SJSA1 (cell line): ENCODE measurements at places on chromosomes 11 and 22. TPM values are rescaled to one million over a fixed set of nuclear protein-coding genes. Genes with fewer than 3 reads are reported as not detected.

Gene OR52E4
- not detected in 2 replicates for total RNA-seq

Gene OR8D4
- not detected in 2 replicates for total RNA-seq

DNA sequence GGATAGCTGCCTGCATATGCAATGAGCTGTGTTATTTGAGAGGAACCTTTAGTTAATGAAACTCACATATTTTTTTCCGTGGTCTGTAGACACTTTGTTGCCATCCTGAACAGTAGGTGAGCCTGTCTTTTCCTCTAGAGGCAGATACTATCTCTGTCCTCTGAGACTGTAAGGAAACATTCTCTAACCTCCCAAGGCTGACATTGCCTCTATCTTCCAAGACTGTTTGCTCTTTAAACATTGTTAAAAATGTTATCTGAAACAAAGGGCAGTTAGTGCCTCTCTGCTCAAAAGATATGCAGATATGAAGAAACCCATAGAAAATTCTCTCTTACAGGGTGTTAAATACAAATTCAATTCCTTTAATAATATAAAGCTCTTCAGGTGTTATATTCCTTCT, 963.8 kb upstream of the CNTN5 start:
- H3K27me3 ChIP-seq = no peaks in the 10 kb centered on the region
- no peaks in the 10 kb centered on the region for H3K4me1 ChIP-seq
- no peaks in the 10 kb centered on the region for H3K36me3 ChIP-seq
- H3K4me3 ChIP-seq = no peak overlapping the region
- DNase-seq = no peak

GRCh38 chr11:826227-826621, 1.5 kb upstream of the CRACR2B start:
- H3K4me1 ChIP-seq = peaks cover 18% of the 10 kb centered on the region
- no peak overlapping the region for H3K27ac ChIP-seq
- H3K36me3 ChIP-seq = no peaks in the 10 kb centered on the region
- no peak for DNase-seq
- H3K27me3 ChIP-seq = peaks cover 22% of the 10 kb centered on the region

DNA sequence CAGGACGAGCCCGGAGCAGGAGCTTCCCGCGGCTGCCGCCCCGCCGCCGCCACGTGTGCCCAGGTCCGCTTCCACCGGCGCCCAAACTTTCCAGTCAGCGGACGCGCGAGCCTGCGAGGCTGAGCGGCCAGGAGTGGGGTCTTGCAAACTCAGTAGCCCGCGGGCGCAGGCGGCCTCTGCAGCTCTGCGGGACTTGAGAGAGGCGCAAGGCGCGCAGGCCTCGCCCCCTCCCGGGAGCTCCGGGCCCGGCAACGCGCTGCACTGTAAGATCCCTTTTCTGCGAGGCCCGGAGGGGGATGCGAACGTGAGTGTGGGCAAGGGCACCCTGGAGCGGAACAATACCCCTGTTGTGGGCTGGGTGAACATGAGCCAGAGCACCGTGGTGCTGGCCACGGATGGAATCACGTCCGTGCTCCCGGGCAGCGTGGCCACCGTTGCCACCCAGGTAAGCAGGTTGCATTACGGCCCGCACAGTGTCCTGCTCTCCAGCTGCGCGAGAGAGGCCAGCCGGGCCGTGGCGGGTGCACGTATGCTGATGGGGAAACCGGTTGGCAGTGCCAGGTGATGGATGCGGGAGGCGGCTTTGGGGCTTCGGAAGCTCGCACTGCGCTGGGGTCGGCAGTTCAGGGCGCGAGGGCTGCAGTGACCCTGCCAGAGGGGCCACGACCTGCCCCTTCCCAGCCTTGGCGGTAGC, 2.0 kb downstream of the SLC6A5 start:
- no peak for DNase-seq
- H3K27me3 ChIP-seq = peaks cover 70% of the 10 kb centered on the region
- no peak overlapping the region for H3K4me3 ChIP-seq
- H3K27ac ChIP-seq = no peak overlapping the region
- no peaks in the 10 kb centered on the region for H3K4me1 ChIP-seq
- no peaks in the 10 kb centered on the region for H3K36me3 ChIP-seq

GRCh38 chr11:114315749-114316368, 19.7 kb downstream of the NNMT start:
- H3K4me1 ChIP-seq = no peaks in the 10 kb centered on the region
- no peak overlapping the region for H3K27ac ChIP-seq
- H3K27me3 ChIP-seq = no peaks in the 10 kb centered on the region
- no peak overlapping the region for H3K4me3 ChIP-seq
- H3K36me3 ChIP-seq = peaks cover 10% of the 10 kb centered on the region
- no peak for DNase-seq

DNA sequence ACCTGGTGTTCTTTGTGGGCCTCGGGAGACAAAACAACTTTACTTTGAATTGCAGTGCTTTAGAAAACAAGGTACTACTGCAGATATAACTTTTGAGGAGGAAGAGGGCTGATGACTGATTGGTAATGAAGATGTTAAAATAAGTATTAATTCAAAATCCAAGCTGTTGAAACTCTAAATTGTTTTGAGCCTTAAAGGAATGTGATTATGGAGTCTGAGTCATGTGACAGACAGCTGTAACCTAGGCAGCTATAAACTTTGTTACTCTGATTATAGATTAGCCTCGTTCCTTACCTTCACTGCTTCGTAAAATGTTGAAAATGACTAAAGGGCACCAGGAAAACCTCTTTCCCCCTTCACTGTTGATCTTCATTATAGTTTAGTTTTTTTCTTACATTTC, 43.4 kb downstream of the MS4A2 start:
- H3K4me1 ChIP-seq = no peaks in the 10 kb centered on the region
- H3K27me3 ChIP-seq = 0 out of 2 replicates have a peak, but pooled peaks cover 7% of the 10 kb centered on the region
- H3K4me3 ChIP-seq = no peak overlapping the region
- DNase-seq = no peak
- no peaks in the 10 kb centered on the region for H3K36me3 ChIP-seq
- H3K27ac ChIP-seq = no peak overlapping the region

GRCh38 chr11:10325277-10326011, 20.6 kb downstream of the ADM start:
- no peaks in the 10 kb centered on the region for H3K36me3 ChIP-seq
- H3K4me1 ChIP-seq = peaks cover 80% of the 10 kb centered on the region
- DNase-seq = no peak
- H3K27ac ChIP-seq = peak overlapping the region; percentile 78

- no peak overlapping the region for H3K4me3 ChIP-seq
- peaks cover 3% of the 10 kb centered on the region; the same call in 1 of the 2 replicates for H3K4me1 ChIP-seq
- peaks cover 14% of the 10 kb centered on the region for H3K36me3 ChIP-seq
- no peaks in the 10 kb centered on the region for H3K27me3 ChIP-seq
- no peak overlapping the region for H3K27ac ChIP-seq
- peak; percentile 42 for DNase-seq
Measured at GRCh38 chr11:44104481-44105294, 9.2 kb downstream of the EXT2 start.

Gene FREY1
- 0.21 TPM in 1 of 2 replicates, not detected in the other for total RNA-seq

DNA sequence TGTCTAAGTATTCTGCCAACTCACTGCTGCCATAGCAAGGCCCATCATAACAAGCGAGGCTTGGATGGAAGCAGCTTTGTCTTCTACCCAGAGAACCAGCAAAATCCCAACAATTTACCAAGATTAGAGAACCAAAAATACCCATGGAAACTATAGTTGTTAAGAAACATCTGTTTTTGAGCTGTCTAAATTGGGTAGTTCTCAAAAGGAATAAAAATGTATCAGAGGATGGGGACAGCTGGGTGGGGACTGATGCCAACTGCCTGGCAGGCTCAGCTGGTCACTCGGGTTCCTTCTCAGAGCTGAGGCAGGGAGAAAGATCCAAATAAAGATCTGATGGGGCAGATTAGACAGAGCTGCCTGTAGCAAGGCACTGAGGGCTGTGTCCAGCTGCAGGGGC, 85.9 kb upstream of the GRK3 start:
- peaks cover 12% of the 10 kb centered on the region for H3K4me1 ChIP-seq
- no peak for DNase-seq
- H3K36me3 ChIP-seq = no peaks in the 10 kb centered on the region
- H3K27me3 ChIP-seq = no peaks in the 10 kb centered on the region
- no peak overlapping the region for H3K27ac ChIP-seq

GRCh38 chr11:35324183-35324886, 95.0 kb downstream of the SLC1A2 start:
- H3K36me3 ChIP-seq = no peaks in the 10 kb centered on the region
- H3K4me1 ChIP-seq = peaks cover 5% of the 10 kb centered on the region
- DNase-seq = no peak
- no peaks in the 10 kb centered on the region for H3K27me3 ChIP-seq
- H3K4me3 ChIP-seq = no peak overlapping the region

DNA sequence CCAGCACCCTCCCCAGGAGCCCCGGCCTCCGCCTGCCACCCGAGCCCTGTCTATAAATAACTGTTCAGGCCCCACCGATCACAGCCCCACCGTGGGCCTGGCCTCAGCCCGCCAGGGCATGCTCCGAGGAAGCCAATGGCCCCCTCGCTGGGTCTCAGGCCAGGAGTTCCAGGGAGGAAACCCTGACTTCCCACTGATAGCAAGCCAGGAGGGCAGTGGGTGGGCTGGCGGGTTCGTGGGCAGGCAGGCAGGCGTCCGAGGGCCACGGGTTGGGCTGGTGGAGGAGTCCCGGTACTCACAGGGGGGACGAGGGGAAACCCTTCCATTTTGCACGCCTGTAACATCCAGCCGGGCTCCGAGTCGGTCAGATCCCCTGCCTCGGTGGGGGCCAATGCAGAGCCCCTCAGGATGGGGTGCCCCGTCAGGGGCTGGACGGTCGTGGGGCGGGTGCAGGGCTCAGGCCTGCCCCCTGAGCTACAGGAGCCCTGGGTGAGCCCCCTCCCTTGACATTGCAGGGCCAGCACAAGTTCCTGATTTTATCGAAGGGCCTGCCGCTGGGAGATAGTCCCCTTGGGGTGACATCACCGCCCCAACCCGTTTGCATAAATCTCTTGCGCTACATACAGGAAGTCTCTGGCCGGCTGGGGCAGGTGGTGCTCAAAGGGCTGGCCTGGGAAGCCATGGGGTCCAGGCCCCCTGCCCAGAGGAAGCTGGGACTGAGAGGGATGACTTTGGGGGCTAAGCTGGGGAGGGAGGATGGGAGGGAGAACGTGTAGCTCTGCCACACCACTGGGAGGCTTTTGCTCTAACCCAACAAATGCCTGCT, at the start of gene SPI1:
TSS of gene SPI1 (minus strand) at position 538 of the 826 bp plus-strand sequence. CDS start at position 344, 194 bp downstream.
- no peaks in the 10 kb centered on the region for H3K27me3 ChIP-seq
- no peak within 1 kb of the TSS for H3K4me3 ChIP-seq
- DNase-seq = no peak
- no peak within 1 kb of the TSS for H3K27ac ChIP-seq
- H3K4me1 ChIP-seq = peaks cover 11% of the 10 kb centered on the region

Gene VSIG10L2
- not detected in 2 replicates for total RNA-seq

DNA sequence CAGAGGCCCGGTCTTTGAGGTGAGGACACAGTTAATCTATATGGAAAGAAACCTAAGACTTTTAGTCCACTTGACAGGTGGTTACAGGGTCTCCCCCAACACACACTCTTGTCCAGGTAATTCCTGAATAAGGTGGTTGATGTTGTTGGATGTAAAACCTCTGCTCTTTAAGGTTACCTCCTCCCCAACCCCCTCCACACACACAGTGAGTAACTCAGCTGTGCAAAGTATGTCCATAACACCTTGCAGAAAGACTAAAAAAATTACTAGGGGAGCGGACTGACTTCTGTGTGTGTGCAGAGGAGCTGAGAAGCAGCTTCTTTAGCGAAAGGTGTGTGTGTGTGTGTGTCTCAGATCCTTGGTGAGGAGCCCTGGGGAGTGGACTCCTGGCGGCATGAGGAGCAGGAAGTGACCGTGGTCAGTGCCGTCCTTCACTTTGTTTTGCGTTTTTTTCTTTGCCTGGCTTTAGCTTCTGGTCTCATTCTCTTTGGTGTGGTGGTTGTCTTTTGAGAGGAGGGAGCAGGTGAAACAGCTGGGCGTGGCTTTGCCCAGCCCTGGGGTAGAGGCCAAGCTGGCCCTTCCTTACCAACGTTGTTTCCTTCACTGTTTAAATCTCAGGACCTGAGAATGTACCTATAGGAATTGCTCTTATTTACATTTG, 1.7 kb downstream of the ZBED4 start:
- H3K4me1 ChIP-seq = peaks cover 10% of the 10 kb centered on the region
- no peak for DNase-seq
- no peak overlapping the region for H3K27ac ChIP-seq
- no peak overlapping the region; the same call in 1 of the 2 replicates for H3K4me3 ChIP-seq

DNA sequence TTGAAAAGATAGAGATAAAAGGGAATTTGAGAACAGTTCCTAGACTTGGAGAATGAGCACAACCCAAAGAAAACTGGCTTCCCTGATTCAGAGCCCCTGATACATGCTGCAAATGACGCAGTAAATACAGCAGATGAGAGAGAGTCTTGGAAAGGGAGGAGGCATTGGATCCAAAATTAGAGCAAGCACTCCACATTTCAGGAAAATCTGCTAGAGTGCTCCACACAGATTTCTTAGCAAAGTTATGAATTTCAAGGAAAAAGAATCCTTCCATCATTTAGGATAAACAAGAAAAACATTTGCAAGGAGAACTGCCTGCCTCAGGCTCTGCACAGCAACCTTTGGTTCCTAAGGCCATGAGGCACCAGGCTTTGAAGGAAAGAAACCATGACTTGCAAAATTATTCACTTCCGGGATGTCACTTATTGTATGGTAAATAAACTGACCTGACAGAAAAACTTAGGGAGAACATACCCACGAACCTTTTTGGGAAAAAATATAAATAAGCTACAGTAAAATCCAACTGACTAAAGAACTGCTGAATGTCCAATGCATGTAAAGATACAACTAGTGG, 89.8 kb upstream of the RTL6 start:
- H3K4me3 ChIP-seq = no peak overlapping the region
- DNase-seq = no peak
- no peaks in the 10 kb centered on the region; the same call in 1 of the 2 replicates for H3K4me1 ChIP-seq
- no peaks in the 10 kb centered on the region for H3K36me3 ChIP-seq
- no peak overlapping the region for H3K27ac ChIP-seq

Gene SYNGR1
- 8.4 and 18.6 TPM in 2 replicates for total RNA-seq

- H3K4me1 ChIP-seq = peaks cover 20% of the 10 kb centered on the region
- H3K27me3 ChIP-seq = no peaks in the 10 kb centered on the region
- no peak overlapping the region for H3K27ac ChIP-seq
- no peaks in the 10 kb centered on the region for H3K36me3 ChIP-seq
Measured at GRCh38 chr11:110190885-110191284, 97.7 kb downstream of the ZC3H12C start.

GRCh38 chr11:2318707-2319106, 16.9 kb downstream of the TSPAN32 start:
- H3K4me1 ChIP-seq = peaks cover 20% of the 10 kb centered on the region
- no peak for DNase-seq
- H3K4me3 ChIP-seq = no peak overlapping the region

Gene JHY
- 2.4 and 2.6 TPM in 2 replicates for total RNA-seq

DNA sequence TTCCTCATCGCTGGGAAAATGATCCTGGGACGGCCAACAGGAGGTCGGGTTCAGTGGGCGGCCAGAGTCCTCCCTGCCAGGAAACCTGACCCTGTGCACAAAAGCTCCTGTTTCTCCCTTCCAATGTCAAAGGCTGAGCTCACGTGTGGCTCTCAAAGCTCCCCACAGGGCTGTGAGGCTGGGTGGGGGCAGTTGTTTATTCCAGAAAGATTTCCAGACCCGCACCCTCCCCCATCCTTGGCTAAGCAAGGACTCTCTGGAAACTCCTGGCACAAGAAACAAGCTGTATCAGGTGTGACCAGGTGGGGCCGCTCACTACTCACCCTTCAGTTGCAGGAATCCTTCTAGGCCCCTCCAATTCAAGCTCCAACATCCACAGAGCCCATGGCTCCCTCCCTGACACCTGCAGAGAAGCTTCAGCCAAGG, 131.9 kb downstream of the SHANK2 start:
- H3K27ac ChIP-seq = no peak overlapping the region
- H3K27me3 ChIP-seq = no peaks in the 10 kb centered on the region
- H3K4me3 ChIP-seq = no peak overlapping the region
- H3K36me3 ChIP-seq = no peaks in the 10 kb centered on the region

GRCh38 chr11:102304686-102305085, 12.6 kb upstream of the BIRC3 start:
- H3K36me3 ChIP-seq = no peaks in the 10 kb centered on the region
- DNase-seq = no peak
- H3K4me1 ChIP-seq = peaks cover 20% of the 10 kb centered on the region
- H3K27me3 ChIP-seq = no peaks in the 10 kb centered on the region

Gene DAGLA
- total RNA-seq = 2.6 TPM in 2 replicates
